ENCODE measurements at places on chromosomes 2 and 18.

- no peak for DNase-seq
Observed at GRCh38 chr2:225894236-225894980, 494.9 kb downstream of the NYAP2 start.

- no peak for DNase-seq
Observed at GRCh38 chr2:99554871-99555270, 65.1 kb upstream of the REV1 start.

GRCh38 chr2:197950006-197950405 is 145.6 kb downstream of the PLCL1 start:
- no peak for DNase-seq

- no peak for DNase-seq
Observed at GRCh38 chr2:233740870-233741269, 12.0 kb downstream of the UGT1A3 start.

- peak; percentile 31 for DNase-seq
Observed at GRCh38 chr2:83002706-83003105, 1456.4 kb downstream of the SUCLG1 start.

DNA sequence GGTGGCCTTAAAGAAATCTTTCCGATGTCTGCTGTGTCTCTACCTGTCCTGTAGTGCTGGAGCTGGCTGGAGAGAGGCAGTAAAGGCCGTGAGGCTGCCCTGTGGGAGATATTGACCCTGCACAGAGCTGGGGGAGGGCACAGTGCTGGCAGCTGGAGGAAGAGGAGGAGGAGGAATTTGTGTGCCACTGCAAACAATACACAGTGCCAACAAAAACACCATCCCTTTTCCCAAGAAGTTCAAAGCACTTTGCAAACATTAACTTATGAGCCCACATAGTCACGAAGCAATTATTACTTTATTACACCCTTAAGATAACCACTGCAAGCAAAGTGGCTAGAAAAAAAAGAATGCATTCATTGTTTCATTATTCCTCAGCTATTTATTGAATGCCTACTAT is 45.0 kb upstream of the CYTIP start:
- peak; percentile 6 for DNase-seq

DNA sequence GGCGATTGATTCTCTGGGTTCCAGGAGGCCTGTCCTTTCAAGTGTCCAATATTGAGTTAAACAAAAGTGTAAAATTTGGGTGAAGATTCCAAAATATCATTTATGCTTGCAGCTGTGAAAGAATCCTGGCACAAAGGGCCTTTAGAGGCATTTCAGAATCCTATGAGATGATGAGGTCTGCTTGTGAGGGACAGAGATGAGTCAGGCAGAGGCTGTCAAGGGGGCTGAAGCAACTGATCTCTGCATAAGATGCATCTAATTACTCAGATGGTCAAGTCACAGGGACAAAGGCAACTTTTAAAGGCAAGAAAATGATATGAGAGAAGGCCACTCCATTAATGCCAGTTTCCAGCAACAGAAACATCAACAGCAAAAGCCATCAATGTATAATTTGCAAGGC is 78.8 kb downstream of the FHOD3 start:
- no peak for DNase-seq

DNA sequence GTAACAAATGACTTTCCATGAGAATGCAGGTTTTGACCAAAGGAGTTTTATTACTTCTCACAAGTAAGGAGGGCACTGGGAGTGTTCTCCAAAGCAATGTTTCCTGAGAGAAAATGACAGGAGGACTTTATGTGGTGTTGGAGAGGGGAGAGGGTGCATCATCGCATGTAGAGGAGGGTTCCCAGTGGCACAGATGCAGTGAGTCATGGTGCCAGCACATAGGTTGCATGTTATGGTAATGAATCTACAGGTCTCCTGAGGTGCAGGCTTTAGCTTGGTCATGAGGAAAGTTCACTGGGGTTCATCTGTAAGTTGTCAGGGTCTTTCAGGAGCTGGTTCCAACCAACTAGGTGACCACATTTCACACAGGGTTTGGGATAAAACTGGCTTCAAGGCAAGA is 30.4 kb downstream of the NAT8 start:
- DNase-seq = no peak

DNA sequence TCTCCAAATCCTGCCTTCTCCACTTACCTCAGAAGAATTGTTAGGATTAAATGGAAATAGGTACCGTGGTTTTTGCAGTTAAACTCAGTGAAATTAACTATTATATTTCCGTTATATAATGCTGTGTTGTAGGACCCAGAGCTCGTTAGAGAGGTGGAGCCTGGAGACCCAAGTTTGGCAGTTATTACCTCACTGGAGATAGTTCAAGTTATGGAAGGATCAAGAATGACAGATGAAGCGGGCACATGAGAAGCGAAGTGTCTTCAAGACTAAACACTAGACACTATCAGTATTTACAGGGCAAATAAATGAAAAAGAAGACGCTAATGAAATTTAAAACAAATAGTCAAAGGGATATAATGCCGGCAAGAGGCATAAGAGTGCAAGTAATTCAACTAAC is 866 bp downstream of the CWC22 start:
- peak; percentile 8 for DNase-seq

GRCh38 chr2:98771264-98771663 is 40.3 kb upstream of the MGAT4A start:
- DNase-seq = no peak

- no peak for DNase-seq
Observed at GRCh38 chr2:191656391-191656790, 21.5 kb upstream of the NABP1 start.

All from left renal cortex interstitium (tissue), 4 donors.